ENCODE measurements at places on chromosomes 7 and 10.

- DNase-seq: no peak
These were observed 35.9 kb upstream of the MAGI2 start for GRCh38 chr7:79489371-79489770.

- no peak for DNase-seq
These were observed 2.7 kb downstream of the LAMB4 start for GRCh38 chr7:108127461-108127860.

GRCh38 chr10:70350501-70350900, 31.9 kb downstream of the LRRC20 start:
- DNase-seq: no peak

- no peak for DNase-seq
These were observed 73.2 kb downstream of the RHOBTB1 start for GRCh38 chr10:60870803-60871202.
